Amniotic stem cell (primary cell): ENCODE measurements at places on chromosomes 1 and 21.

DNA sequence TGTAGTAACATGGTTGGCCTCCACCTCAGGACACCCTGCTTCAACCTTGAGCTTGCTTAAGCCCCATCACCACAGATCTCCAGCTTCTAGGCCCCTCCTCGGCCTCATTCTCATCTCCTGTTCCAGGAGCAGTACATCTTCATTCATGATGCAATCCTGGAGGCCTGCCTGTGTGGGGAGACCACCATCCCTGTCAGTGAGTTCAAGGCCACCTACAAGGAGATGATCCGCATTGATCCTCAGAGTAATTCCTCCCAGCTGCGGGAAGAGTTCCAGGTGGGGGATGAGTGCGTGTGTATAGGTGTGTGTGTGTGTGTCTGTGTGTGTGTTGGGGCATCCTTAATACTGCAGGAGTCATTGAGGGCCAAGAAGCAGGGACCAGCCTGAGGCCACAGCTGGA is 79.6 kb downstream of the PTPRU start:
- no peak for DNase-seq

DNA sequence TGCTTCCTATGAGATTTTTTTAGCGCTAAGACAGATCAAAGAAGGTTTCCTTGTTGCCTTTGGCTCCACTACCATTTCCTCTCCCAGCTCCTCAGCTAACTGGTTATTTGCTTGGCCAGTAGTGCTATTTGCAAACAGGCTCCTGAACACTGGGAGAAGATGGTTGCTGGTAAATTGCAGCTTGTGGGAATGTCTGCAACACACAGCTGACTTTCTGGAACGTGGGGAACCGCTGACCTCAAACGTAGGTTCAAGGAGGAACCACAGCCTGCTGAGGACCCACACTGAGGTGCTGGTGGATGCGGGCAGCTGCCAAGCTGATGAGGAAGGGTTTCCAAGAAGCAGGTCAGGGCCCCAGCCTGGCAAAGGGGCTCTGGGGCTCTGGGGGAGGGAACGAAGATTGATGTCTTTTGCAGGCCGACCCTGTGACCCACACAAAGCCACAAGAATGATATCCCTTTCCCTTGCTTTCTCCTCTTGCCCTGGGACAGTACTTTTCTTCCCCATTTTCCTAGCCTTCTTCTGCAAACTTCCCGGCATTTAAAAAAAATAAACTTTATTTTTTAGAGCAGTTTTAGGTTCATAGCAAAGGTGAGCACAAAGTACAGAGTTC is 24.8 kb downstream of the GNG4 start:
- DNase-seq = no peak

- no peak for DNase-seq
Measured at GRCh38 chr1:3740042-3740441, 12.2 kb upstream of the CCDC27 start.

- DNase-seq = no peak
Measured at GRCh38 chr1:1929102-1929638, 10.1 kb upstream of the TMEM52 start.

- no peak for DNase-seq
Measured at GRCh38 chr1:23966973-23967493, 7.4 kb downstream of the PNRC2 start.

GRCh38 chr1:43558346-43558841 is 27.7 kb downstream of the PTPRF start:
- DNase-seq = no peak

DNA sequence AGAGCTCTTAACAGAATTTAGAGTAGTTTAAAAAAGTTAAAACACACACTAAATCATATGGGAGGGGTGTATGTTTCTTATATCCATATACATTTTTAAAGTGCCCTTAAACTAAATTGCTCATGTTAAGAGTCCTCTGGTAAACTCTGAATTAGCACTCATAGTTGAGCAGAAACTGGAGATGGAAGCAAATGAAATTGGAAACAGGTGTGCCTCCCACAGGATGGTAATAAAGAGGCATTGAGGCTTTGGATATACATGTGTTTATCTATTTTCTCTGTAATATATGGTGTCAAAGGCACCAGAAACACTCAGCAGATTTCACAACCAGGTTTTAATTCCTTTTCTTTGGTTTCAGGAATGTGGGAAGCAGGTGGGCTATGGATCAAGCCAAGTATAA is 188.6 kb downstream of the HS2ST1 start:
- DNase-seq = no peak

- DNase-seq = no peak
Measured at GRCh38 chr1:169132512-169133227, 26.2 kb downstream of the ATP1B1 start.

GRCh38 chr21:43627527-43627926 is 31.8 kb downstream of the HSF2BP start:
- DNase-seq = no peak

DNA sequence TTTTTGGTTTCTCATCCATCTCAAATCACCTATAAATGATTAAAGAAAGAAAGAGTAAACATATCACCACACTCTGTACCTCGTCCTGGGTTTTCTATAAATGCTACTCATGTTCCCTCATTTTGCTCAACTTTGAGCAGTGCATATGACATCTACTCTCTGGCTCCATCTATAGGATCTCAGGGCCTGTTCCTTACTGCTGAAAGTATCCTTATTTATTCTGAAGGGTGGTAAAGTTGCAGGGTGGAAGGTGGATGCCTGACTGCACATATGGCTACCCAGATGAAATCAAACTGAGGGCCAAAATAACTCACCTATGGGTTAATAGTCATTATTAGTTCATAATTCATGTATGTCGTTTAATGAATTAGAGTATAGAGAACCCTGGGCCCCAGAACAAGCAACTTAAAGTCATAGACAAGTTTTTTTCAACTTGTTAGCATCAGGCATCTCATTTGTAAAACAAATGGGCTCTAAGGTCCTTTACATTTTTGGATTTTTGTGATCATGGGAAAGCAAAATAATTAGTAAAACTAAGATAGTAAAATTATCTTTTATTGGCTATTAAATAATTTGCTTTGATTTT is 46.5 kb downstream of the NCF2 start:
- DNase-seq = peak; percentile 76

DNA sequence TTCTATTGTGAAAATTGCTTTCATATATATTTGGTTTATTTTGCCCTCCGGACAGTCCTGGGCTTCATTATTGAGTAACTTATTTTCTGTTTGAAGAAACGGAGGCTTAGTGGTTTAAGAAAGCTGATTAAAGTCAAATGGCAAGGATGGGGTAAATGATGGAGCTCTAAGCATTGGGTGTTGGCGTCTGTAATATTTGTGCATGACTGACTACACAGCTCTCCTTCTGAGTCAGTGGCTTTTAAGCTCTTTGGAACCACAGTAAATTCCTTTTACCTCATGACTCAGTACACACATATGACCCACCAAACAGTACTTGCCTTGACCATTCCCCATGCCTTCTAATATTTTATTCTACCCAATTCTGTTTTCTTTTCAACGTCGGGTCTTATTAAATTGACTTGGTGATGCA is 21.0 kb downstream of the B3GALT5 start:
- DNase-seq = peak; percentile 84

DNA sequence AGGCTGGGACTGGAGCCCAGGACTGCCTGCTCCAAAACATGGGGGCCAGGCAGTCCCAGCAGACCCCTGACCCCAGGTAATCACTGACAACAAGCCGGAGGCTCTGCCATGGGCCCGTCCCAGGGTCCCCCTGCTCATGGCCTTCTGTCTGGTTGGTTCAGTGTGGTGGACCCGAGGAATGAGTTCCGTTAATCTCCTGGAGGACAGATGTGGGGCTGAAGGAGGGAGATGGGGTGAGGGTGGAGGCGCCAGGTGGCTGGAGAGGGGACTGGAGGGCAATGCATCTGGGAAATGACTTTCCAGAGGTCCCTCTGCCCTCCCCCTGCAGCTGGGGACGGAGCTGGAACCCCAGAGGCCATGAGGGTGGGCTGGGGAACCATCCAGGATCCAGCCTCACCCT is 103.2 kb downstream of the EBNA1BP2 start:
- no peak for DNase-seq
